ENCODE measurements at places on chromosomes 3 and 15. TPM values are rescaled to one million over a fixed set of nuclear protein-coding genes. Genes with fewer than 3 reads are reported as not detected.

DNA sequence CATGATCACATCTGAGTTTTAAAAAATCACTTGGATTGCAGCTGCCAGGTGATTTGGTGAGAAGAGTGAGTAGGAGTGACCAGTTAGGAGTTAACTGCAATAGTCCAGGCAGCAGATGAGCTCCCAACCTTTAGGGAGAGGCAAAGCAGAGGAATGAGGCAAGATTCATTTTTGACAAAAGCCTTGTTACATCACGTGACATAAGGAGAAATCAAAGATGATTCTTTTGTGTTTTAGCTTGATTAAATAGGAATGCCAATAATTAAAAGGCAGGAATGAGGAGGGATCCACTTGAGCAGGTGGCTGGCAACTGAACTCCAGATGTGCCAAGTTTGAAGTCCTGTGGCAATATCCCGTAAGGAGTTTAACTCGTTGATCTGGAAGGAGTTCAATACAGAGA lies 2.5 kb downstream of the GATM start:
- H3K27me3 ChIP-seq: peaks cover 17% of the 10 kb centered on the region
- H3K36me3 ChIP-seq: no peaks in the 10 kb centered on the region
- no peak overlapping the region for H3K4me3 ChIP-seq
- DNase-seq: no peak
- peaks cover 17% of the 10 kb centered on the region for H3K4me1 ChIP-seq

GRCh38 chr3:37742574-37743212 lies 119.0 kb upstream of the CTDSPL start:
- H3K36me3 ChIP-seq: no peaks in the 10 kb centered on the region
- H3K27ac ChIP-seq: no peak overlapping the region
- H3K4me1 ChIP-seq: no peaks in the 10 kb centered on the region
- no peak for DNase-seq
- H3K27me3 ChIP-seq: no peaks in the 10 kb centered on the region

GRCh38 chr15:81225161-81225671 lies 28.5 kb downstream of the IL16 start:
- H3K4me3 ChIP-seq: no peak overlapping the region
- H3K36me3 ChIP-seq: no peaks in the 10 kb centered on the region
- H3K27me3 ChIP-seq: no peaks in the 10 kb centered on the region
- peak; percentile 56 for DNase-seq
- peak overlapping the region; percentile 56 for H3K27ac ChIP-seq

- H3K4me1 ChIP-seq: no peaks in the 10 kb centered on the region
- no peaks in the 10 kb centered on the region for H3K36me3 ChIP-seq
- H3K27ac ChIP-seq: no peak overlapping the region
- no peak overlapping the region for H3K4me3 ChIP-seq
These were observed 417.4 kb upstream of the SEMA6D start for GRCh38 chr15:47299846-47300434.

The CNTN4 gene
- total RNA-seq: 4.8 TPM

DNA sequence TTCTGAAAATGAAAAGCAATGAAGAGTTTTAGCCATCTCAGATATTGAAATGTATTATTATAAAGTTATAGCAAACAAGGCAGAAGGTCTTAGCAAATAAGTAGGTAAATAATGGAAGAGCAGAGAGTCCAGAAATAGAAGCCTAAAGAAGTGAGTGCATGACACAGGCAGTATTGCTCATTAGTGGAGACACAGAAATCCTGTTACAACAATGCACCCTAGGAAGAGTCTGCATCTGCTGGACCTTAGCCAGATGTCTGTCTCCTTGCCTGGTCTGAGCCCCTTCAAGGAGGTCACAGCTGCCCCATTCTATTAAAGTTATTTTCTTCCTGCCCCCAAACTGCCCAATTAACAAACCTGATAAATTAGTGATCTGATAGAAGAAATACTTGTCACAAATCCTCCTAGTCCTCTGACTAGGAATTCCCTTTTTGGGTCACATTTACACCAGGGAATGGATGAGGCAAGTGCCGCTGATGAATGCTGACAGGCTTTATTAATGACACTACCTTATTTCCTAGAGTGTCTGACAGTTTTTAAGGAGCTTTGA lies 51.9 kb downstream of the HOMER2 start:
- no peaks in the 10 kb centered on the region for H3K36me3 ChIP-seq
- no peak for DNase-seq
- no peak overlapping the region for H3K27ac ChIP-seq
- no peaks in the 10 kb centered on the region for H3K4me1 ChIP-seq

DNA sequence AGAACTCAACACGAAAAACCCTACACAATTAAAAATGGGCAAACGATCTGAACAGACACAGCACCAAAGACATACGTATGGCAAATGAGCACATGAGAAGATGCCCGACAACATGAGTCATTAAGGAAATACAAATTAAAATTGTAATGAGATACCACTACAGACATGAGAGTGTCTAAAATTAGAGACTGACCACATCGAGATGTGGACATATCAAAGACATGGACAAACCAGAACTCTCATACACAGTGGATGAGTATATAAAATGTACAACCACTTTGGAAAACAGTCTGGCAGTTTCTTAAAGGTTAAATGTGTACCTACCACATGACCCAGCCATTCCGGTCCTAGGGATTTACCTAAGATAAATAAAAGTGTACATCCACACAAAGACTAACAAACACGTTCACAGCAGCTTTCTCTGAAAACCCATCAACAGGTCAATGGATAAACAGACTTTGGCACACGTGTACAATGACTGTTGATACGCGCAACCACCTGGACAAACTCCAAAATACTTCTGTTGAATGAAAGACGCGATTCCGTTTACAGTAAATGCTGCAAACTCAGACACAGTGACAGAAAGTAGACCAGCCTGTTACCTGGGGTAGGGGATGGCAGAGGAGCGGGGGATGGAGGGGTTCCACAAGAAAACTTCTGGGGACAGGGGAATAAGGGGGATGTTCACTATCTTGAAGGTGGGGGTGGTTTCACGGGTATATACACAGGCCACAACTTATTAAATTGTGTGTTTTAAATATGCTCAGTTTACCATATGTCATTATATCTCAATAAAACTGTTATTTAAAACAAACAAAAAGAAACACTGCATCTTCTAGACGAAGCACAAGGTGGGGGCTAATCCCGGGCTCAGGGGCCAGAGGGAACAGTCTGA lies 2.1 kb downstream of the TNK2 start:
- no peaks in the 10 kb centered on the region for H3K27me3 ChIP-seq
- H3K4me1 ChIP-seq: peaks cover 71% of the 10 kb centered on the region
- H3K36me3 ChIP-seq: no peaks in the 10 kb centered on the region
- H3K4me3 ChIP-seq: peak overlapping the region; percentile 89

GRCh38 chr15:91228890-91229289 lies 128.8 kb downstream of the SV2B start:
- no peaks in the 10 kb centered on the region for H3K36me3 ChIP-seq
- no peaks in the 10 kb centered on the region for H3K27me3 ChIP-seq
- H3K4me1 ChIP-seq: no peaks in the 10 kb centered on the region
- H3K27ac ChIP-seq: no peak overlapping the region

- H3K4me3 ChIP-seq: no peak overlapping the region
- H3K27me3 ChIP-seq: no peaks in the 10 kb centered on the region
- H3K27ac ChIP-seq: no peak overlapping the region
- H3K4me1 ChIP-seq: no peaks in the 10 kb centered on the region
- no peaks in the 10 kb centered on the region for H3K36me3 ChIP-seq
- DNase-seq: no peak
These were observed 40.6 kb downstream of the ARHGEF26 start for GRCh38 chr3:154161806-154162205.

GRCh38 chr3:52218026-52218425 lies 7.4 kb downstream of the TLR9 start:
- DNase-seq: no peak
- H3K27me3 ChIP-seq: no peaks in the 10 kb centered on the region

DNA sequence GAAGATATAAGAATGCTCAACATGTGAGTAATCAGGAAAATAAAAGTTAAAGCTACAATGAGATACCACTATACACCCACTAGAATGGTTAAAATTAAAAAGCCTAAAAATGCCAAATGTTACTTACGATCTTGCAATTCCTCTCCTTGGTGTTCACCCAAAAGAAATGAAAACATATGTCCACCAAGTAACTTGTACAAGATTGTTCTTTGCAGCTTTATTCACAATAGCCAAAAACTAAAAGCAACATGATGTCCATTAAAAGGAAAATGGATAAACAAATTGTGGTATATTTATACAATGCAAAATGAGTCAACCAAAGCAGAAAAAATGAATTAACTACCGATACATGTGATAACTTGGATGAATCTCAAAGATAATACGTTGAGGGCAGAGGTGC lies 301.6 kb upstream of the THBS1 start:
- no peak for DNase-seq
- no peak overlapping the region for H3K4me3 ChIP-seq
- H3K27me3 ChIP-seq: no peaks in the 10 kb centered on the region
- no peak overlapping the region for H3K27ac ChIP-seq

DNA sequence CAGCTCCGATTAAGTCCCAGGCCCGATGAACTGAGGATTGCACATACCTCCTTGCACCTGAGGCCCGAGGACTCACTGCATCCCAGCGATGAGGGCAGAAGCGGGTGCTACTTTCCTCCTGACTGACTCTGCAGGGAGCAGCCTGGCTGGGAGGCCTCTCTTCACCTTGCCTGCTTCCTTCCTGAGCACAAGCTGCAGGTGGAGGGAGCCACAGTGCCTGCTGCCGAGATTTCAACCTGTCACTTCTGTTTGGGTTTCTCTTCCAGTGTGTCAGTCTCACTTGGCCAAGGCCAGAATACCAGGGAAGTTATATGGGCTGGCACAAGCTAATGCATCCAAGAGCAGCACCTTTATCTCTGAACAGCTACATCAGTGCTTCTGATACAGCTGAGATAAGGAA lies 185.4 kb downstream of the NTRK3 start:
- H3K4me3 ChIP-seq: no peak overlapping the region
- no peaks in the 10 kb centered on the region for H3K4me1 ChIP-seq
- DNase-seq: peak; percentile 18
- no peaks in the 10 kb centered on the region for H3K27me3 ChIP-seq

GRCh38 chr3:59243476-59243875 lies 193.7 kb upstream of the CFAP20DC start:
- no peaks in the 10 kb centered on the region for H3K27me3 ChIP-seq
- no peak overlapping the region for H3K27ac ChIP-seq
- DNase-seq: no peak
- H3K4me3 ChIP-seq: no peak overlapping the region
- H3K36me3 ChIP-seq: no peaks in the 10 kb centered on the region

The MGLL gene
- 174 TPM for total RNA-seq

DNA sequence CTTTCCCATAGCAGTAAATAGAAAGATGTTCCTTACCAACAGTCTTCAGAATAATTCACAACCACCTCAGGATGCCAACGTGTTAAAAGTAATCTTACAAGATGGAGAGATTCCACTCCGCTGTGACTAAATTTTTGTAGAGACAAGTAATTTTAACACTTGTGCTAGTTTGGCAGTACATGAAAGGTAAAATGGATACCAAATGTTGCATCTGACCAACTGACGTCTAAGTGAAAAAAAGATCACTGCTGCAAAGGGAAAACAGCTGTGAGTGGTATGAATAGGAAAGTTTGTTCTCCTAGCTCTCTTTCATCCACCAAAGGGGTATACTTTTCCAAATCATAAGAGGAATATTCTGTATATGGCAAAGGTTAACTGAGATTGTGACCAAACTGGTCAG lies 2.6 kb downstream of the SPG21 start:
- no peak for DNase-seq
- no peaks in the 10 kb centered on the region for H3K36me3 ChIP-seq
- H3K4me3 ChIP-seq: no peak overlapping the region
- H3K27ac ChIP-seq: no peak overlapping the region

The MKRN3 gene
- total RNA-seq: not detected

- H3K27me3 ChIP-seq: no peaks in the 10 kb centered on the region
- H3K27ac ChIP-seq: no peak overlapping the region
- DNase-seq: no peak
- H3K4me3 ChIP-seq: no peak overlapping the region
These were observed 127.1 kb upstream of the FHIT start for GRCh38 chr3:61378311-61378710.

DNA sequence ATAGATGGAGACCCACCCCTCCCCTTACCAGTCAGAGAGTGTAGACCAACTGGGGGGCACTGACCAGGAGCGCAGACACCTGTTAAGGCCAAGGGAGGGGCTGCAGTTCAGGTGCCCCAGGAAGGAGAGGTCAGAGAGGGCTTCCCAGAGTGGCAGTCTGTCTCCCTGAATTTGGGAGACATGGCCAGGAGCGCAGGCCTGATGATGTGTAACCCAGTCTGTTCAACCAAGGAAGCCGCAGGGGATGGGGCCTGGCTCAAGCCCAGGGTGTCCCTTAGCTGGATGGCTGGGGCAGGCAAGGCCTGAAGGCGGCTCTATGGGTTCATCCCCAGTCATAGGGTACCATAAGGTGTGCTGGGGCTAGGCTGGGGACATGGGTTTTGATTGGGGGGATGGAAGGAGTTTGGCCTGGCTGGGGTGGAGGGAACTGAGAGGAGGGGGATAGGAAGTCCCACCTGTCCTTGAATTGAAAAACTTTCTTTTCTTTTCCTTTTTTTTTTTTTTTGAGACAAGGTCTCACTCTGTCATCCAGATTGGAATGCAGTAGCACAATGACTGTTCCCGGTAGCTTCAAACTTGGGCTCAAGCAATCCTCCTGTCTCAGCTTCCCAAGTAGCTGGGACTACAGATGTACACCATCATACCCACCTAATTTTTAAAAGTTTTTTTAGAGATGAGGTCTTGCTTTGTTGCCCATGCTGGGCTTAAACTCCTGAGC lies 75.7 kb downstream of the SMAD6 start:
- H3K4me1 ChIP-seq: peaks cover 54% of the 10 kb centered on the region
- peaks cover 7% of the 10 kb centered on the region for H3K36me3 ChIP-seq

DNA sequence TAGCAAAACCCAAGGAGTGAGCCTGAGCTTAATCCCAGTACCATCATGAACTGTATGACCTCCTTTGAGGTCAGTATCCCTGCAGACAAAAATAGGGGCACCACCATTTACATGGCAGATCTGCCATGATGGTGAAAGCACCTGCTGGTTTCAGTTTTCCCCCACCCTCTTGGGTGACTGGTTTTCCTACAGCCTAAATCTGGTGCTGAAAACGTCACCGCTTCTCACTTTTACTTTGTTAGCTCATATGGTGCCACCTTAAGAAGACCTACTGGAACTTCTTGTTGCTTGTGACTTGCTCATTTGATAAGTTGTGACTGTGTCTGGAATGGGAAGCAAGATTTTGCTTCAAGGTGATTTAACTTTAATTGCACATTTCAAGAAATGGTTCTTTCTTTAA lies 5.1 kb downstream of the PPP1R2 start:
- no peak overlapping the region for H3K27ac ChIP-seq
- peaks cover 61% of the 10 kb centered on the region for H3K4me1 ChIP-seq
- no peaks in the 10 kb centered on the region for H3K36me3 ChIP-seq

The IL17RD gene
- 0.91 TPM for total RNA-seq
